ENCODE measurements at places on chromosomes 16 and 17.

DNA sequence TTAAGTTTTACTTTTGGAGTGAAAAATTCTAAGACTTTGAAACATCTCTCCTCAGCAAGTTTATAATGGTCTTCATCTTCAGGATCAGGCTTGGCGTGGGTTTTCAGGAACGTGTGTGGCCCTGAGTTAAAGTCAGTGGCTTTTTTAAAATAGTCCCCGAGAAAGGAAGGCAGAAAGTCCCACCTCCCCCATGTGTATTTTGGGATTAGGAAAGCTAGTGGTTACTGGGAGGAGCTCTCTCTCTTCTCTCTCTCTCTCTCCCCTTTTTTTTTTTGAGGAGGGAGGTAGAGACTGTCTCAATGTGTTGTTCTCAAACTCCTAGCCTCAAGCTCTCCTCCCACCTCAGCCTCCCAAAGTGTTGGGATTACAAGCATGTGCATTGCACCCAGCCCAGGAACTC, 213.2 kb downstream of the IRX3 start:
- no peak for DNase-seq

DNA sequence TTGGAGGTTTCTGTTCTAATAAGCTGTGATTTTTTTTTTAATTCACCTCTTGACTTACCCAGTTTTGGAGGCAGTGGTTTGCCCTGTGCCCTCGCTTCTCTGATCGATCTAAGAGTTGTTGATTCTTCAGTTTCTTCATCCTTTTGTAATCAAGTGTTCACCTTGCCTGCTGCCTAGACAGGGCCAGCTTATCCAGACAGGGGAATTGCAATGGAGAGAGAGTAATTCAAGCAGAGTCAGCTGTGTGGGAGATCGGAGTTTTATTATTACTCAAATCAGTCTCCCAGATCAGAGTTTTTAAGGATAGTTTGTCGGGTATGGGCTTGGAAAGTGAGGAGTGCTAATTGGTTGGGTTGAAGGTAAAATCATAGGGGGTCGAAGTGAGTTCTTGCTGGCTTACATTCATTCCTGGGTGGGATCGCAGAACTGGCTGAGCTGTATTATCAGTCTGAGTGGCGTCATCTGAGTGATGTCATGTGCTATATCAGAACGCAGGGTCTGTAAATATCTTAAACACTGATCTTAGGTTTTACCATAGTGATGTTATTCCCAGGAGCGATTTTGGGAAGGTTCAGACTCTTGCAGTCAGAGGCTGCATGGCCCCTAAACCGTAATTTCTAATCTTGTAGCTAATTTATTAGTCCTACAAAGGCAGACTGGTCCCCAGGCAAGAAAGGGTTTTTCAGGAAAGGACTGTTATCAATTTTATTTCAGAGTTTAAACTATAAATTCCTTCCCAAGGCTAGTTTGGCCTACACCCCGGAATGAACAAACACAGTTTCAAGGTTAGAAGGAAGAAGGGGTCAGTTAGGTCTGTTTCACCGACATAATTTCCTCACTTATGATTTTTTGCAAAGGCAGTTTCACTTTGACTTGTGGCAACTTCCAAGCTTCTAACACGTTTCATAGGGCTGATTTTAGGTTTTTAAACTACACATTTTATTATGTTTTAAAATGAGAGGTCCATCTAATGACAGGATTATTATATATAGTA, 21.5 kb upstream of the KCNJ16 start:
- no peak for DNase-seq

- peak; percentile 92 for DNase-seq
Observed at GRCh38 chr17:37489197-37490001, at the start of gene DUSP14. Gene DUSP14 (plus strand): TSS chr17:37489891. CDS start chr17:37512273, 22,382 bp downstream.

GRCh38 chr16:11262915-11263314, 6.2 kb downstream of the TNP2 start:
- DNase-seq: no peak

Data from hematopoietic multipotent progenitor cell treated with erythropoietin and hydrocortisone succinate and interleukin-3 and kit ligand, for 4 days (in vitro differentiated cells).